ENCODE measurements at places on chromosomes 6 and 20.

GRCh38 chr6:33192105-33192646, at the start of gene COL11A2:
COL11A2 (minus strand) TSS chr6:33192467; CDS start chr6:33192240, 227 bp downstream.
- DNase-seq: no peak

DNA sequence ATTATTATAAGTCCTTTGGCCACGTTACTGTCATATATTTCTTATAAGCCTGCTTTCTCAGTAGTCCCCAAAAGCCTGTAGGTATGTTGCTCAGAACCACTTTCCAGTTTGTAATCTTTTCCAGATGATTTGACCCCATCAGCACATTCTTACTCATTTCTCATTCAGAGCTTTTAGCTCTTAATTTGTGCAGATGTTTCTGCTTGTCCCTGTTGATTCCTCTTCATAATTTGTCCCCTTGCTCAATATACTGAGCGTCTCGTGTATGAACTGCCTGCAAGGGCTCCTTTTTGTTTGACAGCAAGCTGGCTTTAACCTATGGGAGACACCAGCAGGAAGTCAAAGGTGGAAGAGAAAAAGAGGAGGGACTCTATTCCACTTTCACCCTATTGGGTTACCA, 733.8 kb upstream of the GJE1 start:
- no peak for DNase-seq

GRCh38 chr6:25866011-25866410, 8.0 kb downstream of the SLC17A3 start:
- DNase-seq: no peak

- peak; percentile 27 for DNase-seq
Observed at GRCh38 chr20:21519136-21519584, 5.3 kb upstream of the NKX2-2 start.

- DNase-seq: peak; percentile 25
Observed at GRCh38 chr20:36336954-36337704, 31.0 kb downstream of the DLGAP4 start.

- no peak for DNase-seq
Observed at GRCh38 chr20:51923633-51924032, 121.3 kb upstream of the SALL4 start.

All from H9 (cell line).